Bronchus fibroblast of lung (primary cell): ENCODE measurements at places on chromosomes 5 and 9. TPM values are rescaled to one million over a fixed set of nuclear protein-coding genes. Genes with fewer than 3 reads are reported as not detected.

INSL4 gene
- total RNA-seq = not detected in 2 replicates

RCL1 gene
- total RNA-seq = 11.4 and 12.9 TPM in 2 replicates

ANKDD1B gene
- 0.15 TPM in 1 of 2 replicates, not detected in the other for total RNA-seq

SLC22A5 gene
- 3.2 and 4.6 TPM in 2 replicates for total RNA-seq

RASEF gene
- total RNA-seq = under 0.01 TPM in 1 of 2 replicates, not detected in the other

IGFBPL1 gene
- 0.34 TPM in 1 of 2 replicates, not detected in the other for total RNA-seq

BAAT gene
- total RNA-seq = under 0.01 TPM in 1 of 2 replicates, not detected in the other

PCDHGA4 gene
- total RNA-seq = 1.0 and 1.3 TPM in 2 replicates

FAM153A gene
- not detected in 2 replicates for total RNA-seq

MSX2 gene
- 1.8 and 2.2 TPM in 2 replicates for total RNA-seq

GABRA6 gene
- not detected in 2 replicates for total RNA-seq

CSF1R gene
- total RNA-seq = 0.89 TPM in 1 of 2 replicates, not detected in the other

GIN1 gene
- 2.1 and 3.9 TPM in 2 replicates for total RNA-seq

PLEKHG4B gene
- total RNA-seq = 2.2 TPM in 2 replicates

CNTFR gene
- total RNA-seq = not detected in 2 replicates

THBS4 gene
- total RNA-seq = 1.2 and 2.4 TPM in 2 replicates

LRRTM2 gene
- 0.45 and 2.9 TPM in 2 replicates for total RNA-seq

ZFP37 gene
- 1.2 and 1.5 TPM in 2 replicates for total RNA-seq

FLT4 gene
- total RNA-seq = under 0.01 and 0.45 TPM in 2 replicates

OR1J2 gene
- total RNA-seq = not detected in 2 replicates

PCSK1 gene
- total RNA-seq = under 0.01 TPM in 1 of 2 replicates, not detected in the other

PCDHA11 gene
- not detected in 2 replicates for total RNA-seq

SLC25A2 gene
- total RNA-seq = not detected in 2 replicates

STKLD1 gene
- total RNA-seq = not detected in 2 replicates

SYK gene
- total RNA-seq = under 0.01 TPM in 1 of 2 replicates, not detected in the other

ERMP1 gene
- 4.0 and 5.0 TPM in 2 replicates for total RNA-seq

OTP gene
- total RNA-seq = not detected in 2 replicates

EDIL3 gene
- total RNA-seq = 11.1 and 12.6 TPM in 2 replicates

NKD2 gene
- 0.30 and 1.8 TPM in 2 replicates for total RNA-seq

SCGB3A2 gene
- total RNA-seq = not detected in 2 replicates

SLC34A1 gene
- total RNA-seq = not detected in 2 replicates

ARID3C gene
- not detected in 2 replicates for total RNA-seq

TCF7 gene
- 2.7 and 4.3 TPM in 2 replicates for total RNA-seq

OSMR gene
- 19.9 and 21.0 TPM in 2 replicates for total RNA-seq

PFN3 gene
- total RNA-seq = not detected in 2 replicates

FGF18 gene
- not detected in 2 replicates for total RNA-seq

DMRTA1 gene
- total RNA-seq = 0.15 and 0.17 TPM in 2 replicates

SPINK4 gene
- total RNA-seq = not detected in 2 replicates

PRELID1 gene
- total RNA-seq = 230 and 248 TPM in 2 replicates

CCDC171 gene
- total RNA-seq = 0.84 and 1.5 TPM in 2 replicates

ITK gene
- not detected in 2 replicates for total RNA-seq

COL27A1 gene
- 4.0 and 4.5 TPM in 2 replicates for total RNA-seq

ENHO gene
- not detected in 2 replicates for total RNA-seq

TLR4 gene
- total RNA-seq = not detected in 2 replicates

BASP1 gene
- total RNA-seq = 159 and 196 TPM in 2 replicates

HACD4 gene
- total RNA-seq = 4.4 and 4.5 TPM in 2 replicates

EIF4EBP3 gene
- 1.7 and 3.9 TPM in 2 replicates for total RNA-seq

FBXL7 gene
- total RNA-seq = 6.7 and 6.8 TPM in 2 replicates

KCNMB1 gene
- total RNA-seq = not detected in 2 replicates

PCDHB4 gene
- not detected in 2 replicates for total RNA-seq

SOX30 gene
- total RNA-seq = 0.15 TPM in 1 of 2 replicates, not detected in the other

NR4A3 gene
- under 0.01 and 0.15 TPM in 2 replicates for total RNA-seq

PLAA gene
- 29.6 and 37.7 TPM in 2 replicates for total RNA-seq

SH3GL2 gene
- total RNA-seq = 0.30 and 0.34 TPM in 2 replicates
